Small intestine (tissue), 16 donors: ENCODE measurements at places on chromosomes 1 and 21.

DNA sequence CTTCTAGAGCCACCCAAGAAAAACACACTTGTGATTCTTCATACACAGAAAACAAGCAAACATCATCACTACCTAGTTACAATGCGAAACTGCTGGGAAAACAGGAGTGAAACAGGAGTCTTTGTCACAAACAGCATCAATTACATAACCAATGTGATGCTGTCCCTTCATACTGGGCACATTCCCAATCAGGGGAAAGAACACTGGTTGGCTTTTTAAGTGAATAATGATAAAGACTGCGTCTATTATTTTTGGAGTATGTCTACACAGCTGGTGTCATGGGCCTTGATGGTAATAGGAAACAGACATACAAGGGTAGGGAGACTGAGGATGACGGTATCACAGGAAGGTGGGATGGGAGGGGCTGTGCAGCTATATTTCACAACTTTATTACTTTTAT lies 43.3 kb downstream of the SIPA1L2 start:
- no peak for DNase-seq

DNA sequence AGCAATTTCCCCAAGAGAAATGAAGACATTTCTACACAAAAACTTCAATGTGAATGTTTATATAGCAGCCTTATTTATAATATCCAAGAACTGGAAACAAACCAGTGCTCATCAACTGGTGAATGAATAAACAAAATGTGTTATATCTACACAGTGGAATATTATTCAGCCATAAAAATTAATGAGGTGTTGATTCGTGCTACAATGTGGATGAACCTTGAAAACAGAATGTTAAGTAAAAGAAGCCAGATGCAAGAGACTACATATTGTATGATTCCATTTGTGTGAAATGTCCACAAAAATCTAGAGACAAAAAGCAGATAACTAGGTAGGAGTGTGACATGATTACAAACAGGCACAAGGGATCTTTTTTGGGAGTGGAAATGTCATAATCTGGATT lies 110.0 kb downstream of the CD247 start:
- DNase-seq, result no peak

- DNase-seq, result peak; percentile 97
Measured at GRCh38 chr1:3423245-3423829, 31.1 kb upstream of the ARHGEF16 start.

GRCh38 chr21:37659874-37660273 lies 256.4 kb downstream of the KCNJ6 start:
- DNase-seq, result no peak

- DNase-seq, result no peak
Measured at GRCh38 chr1:18531503-18531845, 50.7 kb downstream of the KLHDC7A start.

GRCh38 chr1:12544992-12545391 lies 73.0 kb downstream of the DHRS3 start:
- no peak for DNase-seq

DNA sequence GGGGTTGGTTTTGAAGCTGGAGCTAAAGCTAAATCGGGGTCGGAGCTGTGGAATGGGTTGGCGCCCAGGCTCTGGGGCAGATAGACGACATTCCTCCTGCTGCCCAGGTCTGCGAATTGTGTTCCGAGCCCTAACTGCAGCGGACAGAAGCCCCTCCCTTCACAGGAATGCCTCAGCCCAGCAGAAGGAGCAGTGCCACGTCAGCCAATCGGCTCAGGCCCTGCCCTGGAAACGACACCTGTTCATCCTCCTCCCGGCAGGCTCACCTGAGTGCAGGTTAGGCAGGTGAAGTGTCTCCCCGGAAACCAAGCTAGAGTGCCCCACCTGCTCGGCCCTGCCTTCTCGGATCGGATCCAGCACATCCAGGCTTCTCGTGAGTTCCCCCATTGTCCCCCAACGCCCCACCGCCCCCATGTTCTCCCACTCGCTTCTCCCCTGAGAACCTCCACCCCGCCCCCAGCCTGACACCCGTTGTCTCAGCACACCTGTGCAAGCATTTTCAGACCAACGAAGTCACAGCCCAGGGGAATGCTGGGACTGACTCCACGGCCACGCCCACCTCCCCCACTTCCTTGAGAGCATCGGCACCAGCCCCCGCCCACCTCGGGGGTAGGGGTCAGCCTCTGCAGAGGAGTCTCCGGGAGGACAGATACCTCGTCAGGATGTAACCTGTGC lies 775 bp downstream of the TMEM125 start:
- DNase-seq, result peak; percentile 94

GRCh38 chr1:205032508-205032907 lies 10.5 kb upstream of the CNTN2 start:
- no peak for DNase-seq

DNA sequence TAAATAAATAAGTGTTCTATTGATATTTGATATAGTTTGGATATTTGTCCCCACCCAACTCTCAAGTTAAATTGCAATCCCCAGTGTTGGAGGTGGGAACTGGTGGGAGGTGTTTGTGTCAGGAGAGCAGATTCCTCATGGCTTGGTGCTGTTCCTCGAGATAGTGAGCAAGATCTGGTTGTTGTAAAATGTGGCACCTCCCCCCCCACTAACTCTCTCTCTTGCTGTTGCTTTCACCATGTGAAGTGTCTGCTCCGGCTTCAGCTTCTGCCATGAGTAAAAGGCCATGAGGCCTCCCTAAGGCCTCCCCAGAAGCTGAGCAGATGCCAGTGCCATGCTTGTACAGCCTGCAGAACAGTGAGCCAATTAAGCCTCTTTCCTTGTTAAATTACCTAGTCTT lies 20.8 kb downstream of the FRRS1 start:
- no peak for DNase-seq

- DNase-seq, result peak; percentile 33
Measured at GRCh38 chr1:156663178-156663577, 14.0 kb downstream of the NES start.

GRCh38 chr1:118300808-118301207 lies 115.8 kb upstream of the SPAG17 start:
- DNase-seq, result no peak

GRCh38 chr21:45320261-45321025 lies 32.7 kb upstream of the POFUT2 start:
- no peak for DNase-seq

DNA sequence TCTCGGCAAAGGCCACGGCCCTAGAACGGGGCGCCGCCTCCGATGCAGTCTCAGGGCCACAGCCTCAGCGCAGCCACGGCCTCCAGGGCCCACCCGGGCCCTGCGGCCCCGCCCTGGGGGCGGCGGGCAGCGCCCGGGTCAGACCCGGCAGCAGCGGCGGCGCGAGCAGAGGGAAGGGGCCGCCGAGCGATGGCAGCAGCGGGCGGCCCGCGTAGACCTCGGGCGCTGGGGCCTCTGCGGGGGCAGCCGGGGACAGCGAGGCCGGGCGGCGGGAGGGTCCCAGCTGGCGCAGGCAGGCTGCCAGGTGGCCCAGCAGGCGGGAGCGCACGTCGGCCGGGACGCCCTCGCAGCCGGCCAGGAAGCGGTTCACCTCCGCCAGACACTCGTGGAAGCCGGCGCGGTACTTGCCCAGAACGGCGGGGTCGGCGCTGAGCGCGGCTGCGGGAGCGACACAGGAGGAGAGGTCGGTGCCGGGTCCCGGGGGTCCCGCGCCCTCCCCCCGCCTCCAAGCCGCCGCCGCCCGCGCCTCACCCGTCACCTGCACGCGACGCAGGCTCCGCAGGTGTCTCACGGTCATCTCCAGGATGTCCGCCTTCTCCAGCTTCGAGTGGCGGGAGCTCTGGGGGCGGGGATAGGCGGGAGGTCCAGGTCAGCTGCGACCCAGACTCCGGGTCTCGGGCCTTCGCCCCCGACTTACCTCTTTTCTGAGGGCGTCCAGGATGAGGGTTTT lies 737 bp downstream of the HES4 start:
- peak; percentile 70 for DNase-seq

- no peak for DNase-seq
Measured at GRCh38 chr1:50257940-50258685, 149.4 kb downstream of the ELAVL4 start.

- no peak for DNase-seq
Measured at GRCh38 chr1:227777156-227777555, 38.3 kb upstream of the PRSS38 start.

DNA sequence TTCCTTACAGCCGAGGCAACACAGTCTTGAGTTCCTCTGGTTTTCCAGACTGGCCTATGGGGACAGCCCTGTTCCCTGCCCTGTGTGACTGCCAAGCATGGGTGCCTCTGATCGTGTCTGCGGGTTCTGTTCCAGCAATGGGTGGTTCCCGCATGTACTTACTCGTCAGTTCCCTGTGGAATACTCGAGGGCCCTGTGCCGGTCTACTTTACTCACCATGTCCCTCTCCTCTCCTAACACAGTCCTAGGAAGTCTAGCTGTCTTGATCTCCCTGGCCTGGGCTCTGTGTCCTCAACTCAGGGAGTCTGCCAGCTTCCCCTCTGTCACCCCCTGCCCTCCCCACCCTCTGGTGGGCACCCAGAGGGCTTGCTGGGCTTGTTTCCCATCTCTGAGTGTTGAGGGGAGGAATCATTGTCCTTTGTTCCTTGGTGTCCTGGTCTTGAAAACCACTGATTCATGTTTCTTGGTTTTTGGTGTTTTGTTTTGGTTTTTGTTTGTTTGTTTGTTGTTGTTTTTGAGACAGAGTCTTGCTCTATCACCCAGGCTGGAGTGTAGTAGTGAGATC lies 36.0 kb downstream of the TRAPPC10 start:
- no peak for DNase-seq
